Stimulated activated naive CD8-positive, alpha-beta T cell treated with anti-CD3 and anti-CD28 coated beads, Interleukin-15, amount 100 ng/mL, for 72 hours (primary cell): ENCODE measurements at places on chromosomes 5 and 9.

- no peak for DNase-seq
These were observed 532.1 kb upstream of the DMAC1 start for GRCh38 chr9:8331507-8332330.

DNA sequence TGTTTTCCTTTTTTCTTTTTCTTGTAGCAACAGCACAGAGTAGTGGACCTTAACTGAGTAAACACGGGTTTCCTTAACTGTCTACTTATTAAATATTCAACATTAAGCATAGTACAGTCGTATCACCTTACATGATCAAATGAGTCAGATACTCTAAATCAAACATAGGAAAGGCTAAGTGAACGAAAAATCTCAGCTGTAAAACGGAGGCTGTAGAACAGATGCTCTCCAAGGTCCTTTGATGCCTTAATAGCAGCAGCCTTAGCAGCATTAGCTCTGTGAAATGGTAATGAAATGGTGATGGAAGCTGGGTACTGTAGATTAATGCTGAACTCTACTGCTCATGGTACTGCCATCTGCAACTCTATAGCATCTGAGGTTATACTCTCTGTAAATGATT lies 1433.3 kb upstream of the C9orf72 start:
- no peak for DNase-seq

DNA sequence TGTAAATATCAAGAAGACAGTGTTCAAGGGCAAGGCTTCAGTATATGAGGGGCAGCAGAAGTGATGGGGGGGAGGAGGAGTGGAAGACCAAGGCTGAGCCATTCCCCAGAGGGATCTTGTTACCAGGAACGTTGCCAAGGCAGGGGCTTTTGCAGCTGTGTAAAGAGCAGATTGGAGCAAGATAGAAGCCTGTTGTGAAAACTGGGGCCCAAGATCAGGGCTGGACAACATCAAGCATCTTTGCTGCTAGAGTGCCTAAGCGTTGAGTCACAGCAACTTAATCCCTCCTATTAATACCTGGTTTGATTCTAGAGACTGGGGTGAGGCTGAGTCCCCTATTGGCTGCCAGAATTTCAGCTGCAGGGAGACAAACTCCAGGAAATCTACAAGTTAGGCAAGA lies 18.4 kb upstream of the ERCC6L2 start:
- DNase-seq = no peak

DNA sequence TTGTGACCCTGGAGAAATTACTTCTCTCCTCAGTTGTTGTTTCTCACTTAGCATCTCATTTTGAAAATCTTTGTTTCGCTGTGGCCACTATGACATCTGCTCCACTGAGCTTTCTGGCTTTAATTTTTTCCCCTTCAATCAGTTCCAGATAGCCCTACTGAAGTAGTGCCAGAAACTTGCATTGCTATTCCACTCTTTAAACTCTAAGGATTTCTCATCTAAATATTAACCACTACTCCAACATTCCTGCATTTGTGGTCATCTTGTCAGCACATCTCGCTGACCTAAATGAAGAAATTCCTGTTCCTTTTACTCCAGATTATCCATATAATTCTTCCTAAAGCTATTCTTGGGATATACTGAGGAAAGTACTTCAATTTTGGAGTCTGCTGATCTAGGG lies 15.3 kb upstream of the NOL6 start:
- no peak for DNase-seq

GRCh38 chr9:135339378-135339973 lies 140.1 kb upstream of the PPP1R26 start:
- DNase-seq = no peak

DNA sequence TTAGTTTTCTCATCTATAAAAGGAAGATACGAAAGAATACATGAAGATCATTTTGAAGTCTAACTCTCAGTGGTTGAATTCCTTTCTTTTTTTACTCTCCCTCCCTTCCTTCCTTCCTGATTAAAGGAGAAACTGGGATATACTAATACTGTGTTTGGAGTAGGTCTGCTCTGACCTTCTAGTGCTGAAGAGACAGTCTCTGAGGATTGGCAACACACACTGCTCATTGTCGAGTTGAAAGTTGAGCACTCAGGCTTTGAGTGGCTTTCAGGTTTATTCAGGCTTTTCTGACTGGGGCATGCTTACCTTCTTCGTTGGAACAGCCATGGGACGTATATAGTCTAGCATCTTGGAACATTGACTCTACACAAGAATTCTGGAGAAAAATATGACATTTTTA lies 86.9 kb upstream of the RPS23 start:
- no peak for DNase-seq

GRCh38 chr5:135721548-135722090 lies 112.8 kb upstream of the SLC25A48 start:
- DNase-seq = no peak

GRCh38 chr5:132059043-132059695 lies 1.3 kb upstream of the IL3 start:
- DNase-seq = no peak

DNA sequence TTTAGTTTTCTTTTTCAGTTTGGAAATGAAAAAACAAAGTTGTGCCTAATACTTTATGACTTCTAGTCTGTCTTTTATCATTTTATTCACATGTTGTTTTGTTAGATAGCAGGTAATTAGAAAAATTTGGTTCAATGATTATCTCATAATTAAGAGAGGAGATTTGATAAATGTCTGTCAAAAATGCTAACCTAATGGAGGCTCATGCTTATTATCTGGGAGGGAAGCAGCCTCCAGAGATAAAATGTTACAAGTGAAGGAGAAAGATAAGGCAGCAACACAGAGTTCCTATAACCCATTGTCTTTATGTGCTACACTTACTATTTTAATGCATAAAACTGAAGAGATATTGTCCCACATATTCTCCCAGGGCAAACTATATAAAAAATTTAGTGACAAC lies 53.5 kb downstream of the SLC27A6 start:
- DNase-seq = no peak

DNA sequence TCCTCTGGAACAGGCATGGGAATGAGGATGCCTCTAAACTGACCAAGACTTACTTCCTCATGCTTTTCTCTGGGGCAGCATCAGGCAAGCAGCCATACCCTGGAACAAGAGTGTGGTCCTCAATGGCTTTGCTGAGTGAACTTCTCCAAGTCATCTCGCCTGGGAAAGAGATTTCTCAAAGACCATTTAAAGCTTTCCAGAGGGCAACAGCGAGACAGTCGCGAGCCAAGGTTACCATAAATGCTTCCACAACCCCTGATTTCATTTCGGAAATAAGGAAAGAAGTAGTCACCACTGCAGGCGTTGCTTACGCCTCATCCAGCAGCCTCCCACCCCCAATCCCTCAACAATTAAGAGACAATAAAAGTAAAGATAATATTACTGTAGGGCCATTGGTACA lies 1.1 kb upstream of the SNCAIP start:
- no peak for DNase-seq

DNA sequence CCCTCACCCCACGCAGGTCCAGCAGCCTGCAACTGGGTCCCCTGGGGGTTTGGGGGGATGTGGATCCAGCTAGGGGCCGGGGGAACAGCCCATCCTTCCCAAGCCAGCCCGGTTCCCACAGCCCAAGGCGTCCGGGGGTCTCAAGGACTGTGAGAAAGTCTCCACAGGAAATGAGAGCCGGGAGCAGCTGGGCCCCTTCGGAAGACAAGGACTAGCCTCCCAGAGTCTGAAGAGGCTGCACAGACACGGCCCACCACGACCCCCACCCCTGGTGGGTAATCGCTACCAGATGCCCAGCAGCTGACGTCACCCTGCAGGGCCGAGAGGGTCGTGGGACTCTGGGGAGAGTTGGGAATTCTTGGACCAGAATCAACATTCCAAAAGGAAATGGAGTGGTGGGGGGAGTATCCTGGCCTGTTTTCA lies 10.5 kb downstream of the SH2D3C start:
- DNase-seq = no peak

DNA sequence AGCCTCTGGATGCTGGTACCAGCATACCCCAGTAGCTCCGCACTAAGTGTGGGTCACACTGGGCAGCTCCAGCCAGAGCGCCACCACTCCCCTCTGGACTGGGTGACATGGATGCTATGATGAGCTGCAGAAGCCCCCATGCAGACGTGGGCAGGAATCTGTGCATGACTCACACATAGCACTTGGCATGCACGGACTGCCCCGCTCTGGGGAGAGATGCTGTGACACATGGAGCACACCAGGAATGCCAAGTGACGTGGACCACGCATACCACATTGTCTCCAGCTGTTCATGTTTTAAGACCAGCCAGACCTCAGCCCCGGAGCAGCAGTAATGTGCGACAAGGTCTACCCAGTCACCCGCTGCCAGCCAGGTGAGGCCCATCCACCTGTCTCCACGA lies 64.1 kb downstream of the SEMA4D start:
- DNase-seq = no peak

DNA sequence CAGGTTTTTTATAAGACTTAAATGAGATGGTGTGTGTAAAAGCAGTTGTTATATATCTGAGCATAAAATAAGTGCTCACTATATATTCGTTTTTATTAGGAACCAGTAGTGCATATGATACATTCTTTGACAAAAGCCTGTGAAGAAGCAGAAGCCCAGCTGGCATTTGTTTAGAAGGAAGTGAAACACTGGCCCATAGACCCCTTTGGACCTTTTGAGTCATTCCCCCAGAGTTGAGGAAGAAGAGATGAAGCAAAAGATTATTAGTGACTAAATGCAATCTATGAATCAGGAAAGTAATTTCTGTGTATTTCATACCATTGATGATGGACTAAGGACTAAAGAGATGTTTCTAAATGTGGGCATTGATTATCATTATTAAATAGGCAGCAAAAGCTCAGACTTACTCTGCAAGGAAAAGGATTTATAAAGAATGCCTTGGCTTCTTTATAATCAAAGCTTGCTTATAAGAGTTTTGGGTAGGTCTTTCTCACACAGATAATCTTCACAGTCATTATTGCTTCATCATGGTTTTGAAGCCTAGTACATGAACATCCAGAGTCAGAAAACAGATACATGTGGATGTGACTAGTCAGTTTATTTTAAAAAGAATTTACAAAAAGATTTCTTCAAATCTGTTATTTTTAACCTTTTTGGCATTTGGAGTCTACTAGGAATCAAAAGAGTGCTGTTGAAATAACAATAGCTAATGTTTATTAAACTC lies 16.9 kb upstream of the FER start:
- no peak for DNase-seq
